ENCODE measurements at places on chromosomes 4 and X.

DNA sequence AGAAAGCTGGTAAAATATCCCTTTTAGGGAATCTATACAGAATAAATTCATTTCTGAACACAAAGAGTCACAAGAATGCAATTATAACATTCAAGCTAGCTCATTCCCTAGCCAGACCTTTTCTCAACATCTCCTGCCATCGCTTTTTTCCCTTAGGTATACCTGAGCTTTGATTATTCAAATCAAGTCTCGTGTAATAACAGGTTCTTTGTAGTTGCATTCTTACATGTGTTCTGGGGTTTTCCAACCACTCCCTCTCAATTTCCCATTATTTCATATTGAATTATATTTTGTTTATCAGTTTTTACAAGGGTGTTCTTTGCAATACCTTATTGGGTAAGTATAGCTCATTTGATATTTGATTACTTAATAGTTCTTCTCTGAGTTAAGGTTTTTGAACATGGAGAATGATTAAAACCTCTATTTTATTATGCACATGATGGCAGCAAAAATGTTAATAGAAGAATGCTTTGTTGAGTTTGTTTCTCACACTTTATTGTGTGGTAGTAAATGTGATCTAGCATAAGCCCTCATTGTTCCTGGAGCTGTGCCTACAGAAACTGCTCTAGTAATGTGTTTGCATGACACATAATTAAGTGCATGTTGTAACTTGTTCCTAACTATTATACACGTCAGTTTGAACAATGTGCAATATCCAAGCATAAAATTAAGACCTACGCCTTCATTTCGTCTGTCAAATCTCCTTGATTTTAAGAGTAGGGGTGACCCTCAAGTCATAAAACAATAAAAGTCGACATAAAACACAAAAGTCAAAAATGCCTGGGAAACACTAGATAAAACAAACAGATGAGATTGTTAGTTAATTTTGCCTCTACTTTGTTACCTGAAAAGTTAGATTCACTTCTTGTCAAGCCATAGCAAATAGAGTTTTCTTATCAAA is 124.0 kb upstream of the POF1B start:
- no peak for DNase-seq

- no peak for DNase-seq
Measured at GRCh38 chr4:29081234-29081955, 1638.8 kb upstream of the PCDH7 start.

DNA sequence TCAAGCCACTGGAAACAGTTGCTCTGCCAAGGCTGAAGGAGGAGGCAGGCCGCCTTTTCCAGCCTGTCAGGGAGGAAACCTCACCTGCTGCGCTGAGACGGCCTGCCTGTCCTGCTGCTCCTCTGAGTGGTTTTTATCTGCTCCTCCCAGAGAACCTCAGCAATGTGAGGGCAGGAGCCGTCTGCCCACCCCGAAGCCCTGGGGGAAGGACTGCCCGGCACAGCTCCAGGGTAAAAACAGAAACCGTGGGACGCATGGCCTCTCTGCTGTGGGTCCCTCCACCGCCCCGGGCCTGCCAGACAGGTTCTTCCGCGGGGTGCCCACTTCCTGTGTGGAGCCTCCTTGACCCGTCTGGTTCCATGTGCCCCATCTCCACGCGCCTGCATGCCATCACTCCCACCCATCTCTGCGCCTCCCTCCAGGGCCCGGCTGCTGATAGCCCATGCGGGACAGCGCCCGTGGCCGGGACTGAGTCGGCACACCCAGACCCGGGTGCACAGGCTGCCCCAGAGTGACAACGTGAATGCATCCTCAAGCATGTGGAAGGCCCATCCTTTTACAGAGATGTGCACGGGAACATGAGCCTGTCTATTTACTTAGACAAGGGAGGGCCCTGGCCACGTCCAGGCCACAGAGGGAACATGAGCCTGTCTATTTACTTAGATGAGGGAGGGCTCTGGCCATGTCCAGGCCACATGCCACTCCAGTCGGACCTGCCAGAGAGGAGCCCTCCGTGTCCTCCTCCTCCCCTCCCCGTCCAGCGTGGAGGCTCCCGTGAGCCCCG is 4.0 kb upstream of the SLC49A3 start:
- no peak for DNase-seq

GRCh38 chr4:35689870-35690269 is 554.4 kb downstream of the ARAP2 start:
- DNase-seq: no peak

GRCh38 chr4:98680806-98681205 is 22.4 kb upstream of the TSPAN5 start:
- no peak for DNase-seq
